ENCODE measurements at places on chromosomes 5 and 9.

DNA sequence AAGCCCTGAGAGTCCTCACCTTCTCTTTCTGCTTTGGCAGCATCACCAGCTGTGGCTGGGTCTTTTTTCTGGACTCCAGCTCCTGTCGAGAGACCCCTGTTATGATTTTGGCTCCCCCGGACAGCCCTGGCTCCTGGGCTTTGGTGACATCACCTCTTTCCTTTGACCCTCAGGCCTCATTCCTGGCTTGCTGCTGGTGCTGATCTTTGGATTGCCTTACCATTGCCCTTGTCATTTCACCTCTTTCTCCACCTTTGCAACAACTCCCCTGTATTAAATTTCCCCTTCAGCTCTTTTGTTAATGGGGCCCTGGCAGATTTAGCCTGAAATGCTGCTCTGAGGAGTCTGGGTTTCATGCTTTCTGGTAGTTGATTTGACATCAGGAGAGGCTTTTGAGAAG, 322.8 kb downstream of the ZSWIM6 start:
- no peak for DNase-seq

DNA sequence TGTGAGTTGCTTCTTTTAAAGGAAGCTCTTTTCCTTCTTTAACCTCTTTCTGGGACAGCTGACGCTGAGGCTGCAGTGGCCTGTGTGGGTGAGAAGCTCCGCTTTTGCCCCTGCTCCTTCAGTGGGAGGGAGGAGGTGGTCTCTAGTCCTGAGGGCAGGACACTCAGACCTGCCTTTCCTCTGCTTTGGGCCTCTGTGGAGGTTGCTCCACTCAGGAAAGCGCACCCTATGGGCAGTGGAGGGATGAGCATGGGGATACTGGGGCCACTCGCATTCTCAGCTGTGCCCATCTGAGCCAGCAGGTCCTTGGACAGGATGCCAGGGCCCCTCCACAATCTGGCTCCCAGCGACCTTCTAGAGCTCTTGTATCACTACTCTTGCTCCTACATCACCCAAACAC, 111.5 kb downstream of the NSG2 start:
- no peak for DNase-seq

DNA sequence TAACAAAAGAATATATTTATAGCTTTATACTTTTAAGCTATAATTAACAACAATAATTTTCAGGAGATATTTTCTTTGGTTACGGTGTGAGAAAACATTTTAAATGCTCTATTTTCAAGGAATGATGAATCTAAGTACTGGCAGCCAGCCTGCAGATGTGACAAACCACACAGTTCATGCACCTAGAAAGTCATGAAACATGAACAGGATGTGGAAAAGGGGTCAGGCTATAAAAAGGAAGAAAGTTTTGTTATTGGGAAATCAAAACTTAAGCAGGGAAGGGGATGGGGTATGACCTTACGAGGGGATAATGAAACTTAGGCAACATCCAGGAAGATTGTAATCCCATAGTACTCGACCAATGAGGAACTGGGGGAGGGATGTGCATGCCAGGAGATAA, 508.7 kb upstream of the GRAMD2B start:
- no peak for DNase-seq

- peak; percentile 33 for DNase-seq
These were observed 17.2 kb upstream of the WNK2 start for GRCh38 chr9:93166699-93167098.

DNA sequence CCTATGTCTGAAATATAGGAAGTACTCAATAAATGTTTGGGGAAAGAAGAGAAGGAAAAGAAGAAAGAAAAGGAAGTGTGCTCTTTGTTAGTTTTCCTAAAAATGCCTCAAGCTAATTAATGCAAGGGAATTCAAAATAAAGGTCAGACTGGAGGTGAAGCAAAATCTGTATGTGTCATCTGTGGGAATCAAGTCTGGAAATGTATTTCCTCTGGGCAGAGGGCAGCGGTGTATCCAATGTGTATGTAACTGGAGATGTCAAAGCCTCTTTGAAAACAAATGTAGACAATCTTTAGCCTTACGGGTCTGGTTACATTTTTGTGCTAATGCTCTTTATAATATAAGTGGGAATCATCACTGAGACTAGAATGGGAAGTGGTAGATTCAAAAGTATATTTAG, 471.4 kb downstream of the MAN2A1 start:
- DNase-seq: no peak

GRCh38 chr5:110738503-110738811, 350 bp upstream of the SLC25A46 start:
- no peak for DNase-seq

DNA sequence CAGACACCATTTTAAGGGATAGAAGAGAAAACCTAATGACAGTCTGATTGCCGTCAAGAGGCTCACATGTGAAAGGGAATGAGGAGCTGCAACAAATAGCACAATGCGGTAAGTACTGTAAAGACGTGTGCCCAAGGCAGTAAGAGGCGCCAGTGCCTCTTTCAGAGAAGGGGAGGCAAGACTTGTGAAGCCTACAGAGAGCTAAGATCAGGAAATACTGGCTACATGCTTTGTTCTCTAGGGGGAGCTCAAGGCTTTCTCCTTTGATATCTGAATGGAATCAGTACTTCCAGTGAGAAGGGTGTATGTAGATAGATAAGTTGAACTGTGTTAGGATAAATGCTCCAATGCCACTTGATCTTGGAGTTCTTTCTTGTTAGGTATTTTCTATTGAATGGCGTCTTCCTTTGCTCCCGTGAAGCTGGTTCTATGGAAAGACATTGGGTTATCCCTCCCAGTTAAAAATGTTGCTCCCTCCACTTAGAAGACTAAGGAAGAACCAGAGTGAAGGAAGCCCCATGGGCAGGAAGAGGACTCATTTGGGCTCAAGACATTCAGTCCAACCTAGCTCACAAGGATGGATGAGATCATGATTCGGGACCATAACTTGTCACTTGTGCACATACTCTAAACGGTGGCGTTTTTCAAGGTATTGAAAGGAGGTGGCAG, 23.5 kb upstream of the ALDOB start:
- no peak for DNase-seq

DNA sequence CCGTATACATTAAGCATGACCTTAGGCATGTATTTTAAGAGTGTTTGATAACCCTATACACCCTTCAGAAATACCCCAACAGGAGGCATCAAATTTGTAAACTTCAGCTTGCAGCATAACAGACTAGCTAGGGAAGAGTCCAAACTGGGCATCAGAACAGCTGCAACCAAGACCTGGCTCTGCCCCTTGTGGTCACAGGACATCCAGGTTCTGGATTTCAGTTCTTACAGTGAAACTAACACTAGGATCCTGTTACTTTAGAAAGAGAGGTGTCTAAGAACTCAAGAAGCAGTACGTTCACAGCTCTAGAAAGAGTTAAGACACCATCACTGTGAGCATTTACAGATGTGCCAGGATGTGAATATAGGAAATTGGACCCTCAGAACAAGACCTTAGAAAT, 229.8 kb downstream of the BNC2 start:
- DNase-seq: no peak

GRCh38 chr5:95786821-95787418, 35.6 kb downstream of the GLRX start:
- DNase-seq: no peak

DNA sequence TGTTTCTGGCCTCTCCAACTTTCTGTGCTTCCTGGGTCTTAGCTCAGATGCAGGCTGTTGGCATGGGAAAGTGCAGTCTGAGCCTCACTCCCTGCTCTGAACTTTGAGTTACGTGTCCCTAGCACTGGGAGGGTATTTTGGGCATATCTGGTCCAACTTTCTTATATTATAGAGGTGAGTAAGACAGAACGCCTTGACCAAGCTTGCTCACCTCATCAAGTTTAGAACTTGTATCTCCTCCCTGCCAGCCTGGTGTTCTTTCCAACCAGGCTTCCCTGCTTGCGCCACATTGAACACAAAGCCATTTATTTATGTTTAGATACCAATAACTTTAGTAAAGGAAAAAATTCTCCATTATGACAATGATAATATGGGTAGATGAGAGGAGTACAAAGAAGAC, 33.2 kb downstream of the TNC start:
- no peak for DNase-seq

GRCh38 chr9:129889941-129890717, 54.9 kb downstream of the USP20 start:
- DNase-seq: peak; percentile 69

- peak; percentile 79 for DNase-seq
These were observed 305.8 kb downstream of the PDE4D start for GRCh38 chr5:59587489-59588337.

DNA sequence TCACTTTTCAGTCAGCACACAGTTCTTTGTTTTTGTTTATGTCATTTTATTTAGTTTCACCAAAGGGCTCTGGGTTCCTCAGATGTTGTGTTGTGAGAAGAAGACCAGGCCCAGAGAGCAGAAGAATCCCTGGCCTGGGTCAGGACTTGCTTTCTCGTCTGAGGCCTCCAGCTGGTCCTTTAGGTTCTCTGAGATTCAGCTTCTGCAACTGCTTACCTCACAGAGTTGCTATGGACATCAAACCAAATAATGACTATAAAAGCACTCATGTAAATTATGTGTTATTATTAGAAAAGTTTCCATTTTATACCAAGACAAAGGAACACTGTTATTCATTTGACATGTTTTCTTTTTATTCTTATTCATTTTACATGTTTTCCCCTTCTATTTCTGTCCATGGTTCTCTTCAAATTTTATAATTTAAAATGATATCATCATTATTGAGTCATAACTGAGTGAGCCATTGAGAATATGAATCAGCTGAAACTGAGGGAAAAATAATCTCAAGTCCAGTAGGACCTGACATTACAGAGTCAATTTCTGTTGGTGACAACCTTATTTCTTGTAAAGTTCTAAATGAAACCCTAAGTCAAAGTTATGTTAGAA, 44.0 kb upstream of the GLRX start:
- DNase-seq: no peak

- DNase-seq: no peak
These were observed 72.2 kb downstream of the HSD17B4 start for GRCh38 chr5:119524485-119524884.

GRCh38 chr9:71368157-71368556, 246.7 kb upstream of the TRPM3 start:
- peak; percentile 22 for DNase-seq

- peak; percentile 76 for DNase-seq
These were observed 17.5 kb downstream of the IRF1 start for GRCh38 chr5:132473019-132473531.

DNA sequence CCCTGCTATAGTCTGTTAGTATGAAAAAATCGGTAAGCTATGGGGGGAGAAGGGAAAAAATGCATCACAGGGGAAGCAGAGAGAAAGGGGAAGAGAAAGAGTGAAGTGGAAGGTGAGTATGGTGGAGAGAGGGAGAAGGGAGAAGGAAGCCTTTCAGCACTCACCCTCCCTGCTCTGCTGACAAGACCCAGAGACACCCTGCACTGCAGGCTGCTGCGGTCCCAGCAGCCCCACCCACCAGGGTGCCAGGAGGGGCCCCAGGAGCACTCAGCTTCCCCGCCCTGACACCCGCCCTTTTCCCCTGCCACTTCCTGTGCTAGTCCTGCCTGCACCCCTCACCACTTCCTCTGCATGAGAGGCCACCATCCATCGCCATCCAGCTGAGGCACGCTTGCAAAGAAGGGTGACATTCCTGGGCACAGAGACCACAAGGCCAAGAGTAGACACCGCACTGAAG, 12.7 kb downstream of the STK10 start:
- DNase-seq: peak; percentile 83

DNA sequence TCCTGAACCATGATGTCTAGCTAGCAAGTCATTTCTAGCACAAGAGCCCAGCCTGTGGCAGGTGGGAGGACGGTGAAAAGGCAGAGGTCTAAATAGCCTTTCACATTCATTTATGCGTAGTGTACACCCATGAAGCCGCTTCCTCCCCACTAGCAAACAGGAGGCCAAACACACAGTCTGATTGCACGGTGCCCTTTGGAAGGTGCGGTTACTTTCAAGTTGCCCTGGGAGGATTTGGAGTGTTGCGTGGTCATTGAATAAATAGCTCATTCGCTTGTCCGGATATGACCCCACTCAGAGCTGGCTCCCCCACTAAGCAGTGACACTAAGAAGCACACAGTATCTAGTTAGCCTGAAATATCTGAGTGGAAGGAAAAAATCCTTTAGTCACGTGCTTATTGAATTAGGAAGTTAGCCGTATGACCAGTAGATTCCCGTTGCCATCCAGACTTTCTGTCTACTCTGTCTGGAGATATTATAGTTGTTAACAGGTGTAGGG, 664 bp upstream of the ARSB start:
- peak; percentile 45 for DNase-seq

- DNase-seq: no peak
These were observed 16.4 kb upstream of the SMIM15 start for GRCh38 chr5:61178702-61179101.

GRCh38 chr5:32802764-32803163, 91.6 kb downstream of the NPR3 start:
- DNase-seq: no peak

GRCh38 chr5:52856564-52856963, 68.8 kb downstream of the ITGA1 start:
- no peak for DNase-seq

DNA sequence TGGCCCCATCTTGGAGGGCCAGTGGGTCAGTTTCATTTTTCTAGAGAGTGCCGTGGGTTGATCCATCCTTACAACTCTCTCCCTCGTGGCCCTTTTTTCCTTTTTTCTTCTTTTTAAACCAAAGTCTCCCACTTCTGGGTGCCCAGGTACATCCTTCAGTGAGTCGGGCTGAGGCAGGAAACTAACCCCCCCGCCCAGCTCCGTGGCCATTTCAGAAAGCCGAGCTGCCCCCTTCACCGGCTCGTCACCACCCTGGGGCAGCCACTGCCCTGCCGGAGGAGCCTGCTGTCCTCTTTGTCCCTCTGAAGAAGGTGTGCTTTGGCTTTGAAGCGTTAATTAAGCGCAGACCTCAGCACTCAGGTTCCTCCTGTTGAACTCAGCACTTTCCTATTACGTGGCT, 5.2 kb downstream of the CFAP77 start:
- no peak for DNase-seq

DNA sequence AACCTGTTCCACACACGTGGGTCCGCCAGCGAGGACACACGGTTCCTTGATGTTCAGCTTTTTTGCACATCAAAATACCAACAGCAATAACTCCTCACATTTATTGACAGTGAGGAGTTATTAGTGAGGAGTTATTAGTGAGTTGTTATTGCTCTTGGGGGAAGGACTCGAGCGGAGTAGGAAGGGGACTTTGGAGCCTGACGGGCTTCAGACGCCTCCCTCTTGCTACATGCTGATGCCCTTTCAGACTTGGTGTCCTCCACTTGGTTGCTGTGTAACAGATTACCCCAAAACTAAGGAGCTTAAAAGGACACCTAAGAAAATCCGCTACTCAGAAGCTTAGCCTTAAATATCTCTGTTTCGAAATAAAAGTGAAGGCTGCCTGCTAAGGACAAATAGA, 181.9 kb upstream of the MSX2 start:
- no peak for DNase-seq

DNA sequence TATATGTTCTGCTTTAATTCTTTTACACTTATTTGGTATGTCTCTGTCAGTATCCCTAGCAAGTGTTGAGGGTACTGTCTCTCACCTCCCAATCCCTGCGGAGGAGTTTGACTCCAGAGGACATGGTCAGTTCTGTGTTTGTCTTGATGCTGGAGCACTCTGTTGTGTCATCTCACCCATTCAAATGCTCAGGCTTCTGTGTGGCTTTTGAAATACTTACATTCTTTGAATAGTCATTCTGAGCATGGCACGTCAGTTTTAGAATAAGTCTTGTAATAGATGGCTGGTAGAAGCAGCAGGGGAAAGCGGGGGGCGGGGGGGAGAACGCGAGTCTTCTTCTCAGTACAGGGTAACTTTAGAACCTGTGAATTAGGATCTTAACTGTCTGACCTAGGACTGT, 12.3 kb downstream of the MAST4 start:
- DNase-seq: no peak
